Kidney capillary endothelial cell (primary cell): ENCODE measurements at places on chromosomes 3 and 15.
A peak's percentile ranks its signal among the peaks of the same experiment; 100 is the strongest.

DNA sequence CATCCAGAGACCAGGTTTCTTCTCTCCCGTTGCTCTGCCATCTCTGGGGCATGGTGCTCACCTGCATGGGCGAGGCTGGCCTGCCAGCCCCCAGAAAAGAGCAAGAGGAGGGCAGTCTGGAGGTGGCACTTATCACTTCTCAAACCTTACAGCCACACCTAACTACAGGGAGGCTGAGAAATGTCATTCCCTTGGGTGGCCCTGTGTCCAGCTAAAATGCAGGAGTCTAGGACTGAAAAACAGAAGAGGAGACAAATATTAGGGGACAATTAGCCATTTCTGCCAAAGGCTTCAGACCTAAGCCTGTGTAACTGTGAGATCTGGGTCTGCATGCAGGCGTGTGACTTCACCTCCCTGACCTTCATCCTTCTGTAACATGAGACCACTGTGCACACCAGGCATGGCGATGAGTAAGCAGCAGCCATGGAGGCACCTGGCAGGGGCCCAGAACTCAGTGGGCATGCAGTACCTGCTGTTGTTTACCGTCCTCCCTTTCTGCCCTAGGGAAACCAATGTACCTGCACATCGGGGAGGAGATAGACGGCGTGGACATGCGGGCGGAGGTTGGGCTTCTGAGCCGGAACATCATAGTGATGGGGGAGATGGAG lies 83.4 kb downstream of the MESD start:
- no peak for DNase-seq

DNA sequence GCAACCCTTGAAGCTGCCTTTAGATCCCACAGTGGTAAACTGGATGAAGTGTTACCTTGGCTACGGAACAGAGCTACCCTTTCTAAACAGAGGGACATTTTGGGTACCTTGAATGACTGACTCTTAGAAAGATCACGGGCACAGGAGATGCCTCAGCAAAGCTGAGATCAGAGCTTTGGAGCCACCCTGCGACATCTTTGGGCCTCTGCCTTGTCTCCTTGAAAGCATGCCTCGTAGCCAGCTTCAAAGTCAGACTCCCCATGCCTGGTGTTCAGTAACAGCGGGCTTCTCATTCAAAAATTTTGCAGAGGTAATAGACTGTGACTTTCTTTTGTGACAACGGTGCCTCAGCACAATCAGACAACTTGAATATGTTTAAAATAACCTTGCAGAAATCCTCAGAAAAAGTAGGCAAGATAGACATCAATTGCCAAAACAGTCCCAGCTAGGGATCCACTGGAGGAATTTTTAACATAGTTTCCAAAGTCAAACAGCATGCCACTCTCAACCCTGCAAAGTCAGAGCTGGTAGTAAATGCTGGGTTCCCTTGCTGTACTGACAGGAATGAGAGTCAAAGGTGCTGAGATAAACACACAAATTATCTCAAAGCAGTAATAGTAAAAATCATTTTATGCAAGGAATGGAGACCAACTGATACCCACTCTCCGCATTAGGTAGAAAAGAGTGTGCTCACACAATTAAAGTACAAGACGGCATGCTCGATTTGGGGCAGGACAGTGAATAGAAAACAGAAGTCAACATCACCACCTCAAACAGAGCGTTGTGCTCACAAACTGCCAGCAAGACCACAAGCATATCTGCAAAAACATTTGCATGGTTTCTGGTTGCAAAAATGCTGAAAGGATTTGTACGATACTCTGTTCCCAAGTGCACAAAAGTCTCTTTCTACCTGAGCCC lies 82.1 kb downstream of the MYO1E start:
- no peak for DNase-seq

- DNase-seq: no peak
Measured at GRCh38 chr15:25329696-25330095, 109.1 kb downstream of the UBE3A start.

- DNase-seq: peak; percentile 96
Measured at GRCh38 chr3:29694783-29695182, 413.9 kb downstream of the RBMS3 start.

DNA sequence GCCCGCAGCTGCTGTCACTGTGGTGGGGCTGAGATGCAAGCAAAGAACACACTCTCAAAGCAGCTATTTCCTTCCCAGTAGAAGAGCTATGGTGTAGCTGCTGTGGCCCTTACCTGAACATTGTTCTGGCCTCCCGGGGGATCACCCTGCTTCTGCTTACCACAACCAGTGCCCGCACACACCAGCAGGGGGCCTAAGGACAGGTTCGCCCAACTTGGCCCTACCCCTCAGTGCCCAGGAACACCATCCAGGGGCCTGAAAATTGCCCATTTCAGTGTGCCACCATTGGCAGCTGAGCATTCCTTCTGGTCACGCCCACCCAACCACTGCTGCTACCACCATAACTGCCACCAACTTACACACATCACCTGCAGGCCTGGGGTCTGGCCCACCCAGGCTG lies 113.0 kb downstream of the TP63 start:
- no peak for DNase-seq

DNA sequence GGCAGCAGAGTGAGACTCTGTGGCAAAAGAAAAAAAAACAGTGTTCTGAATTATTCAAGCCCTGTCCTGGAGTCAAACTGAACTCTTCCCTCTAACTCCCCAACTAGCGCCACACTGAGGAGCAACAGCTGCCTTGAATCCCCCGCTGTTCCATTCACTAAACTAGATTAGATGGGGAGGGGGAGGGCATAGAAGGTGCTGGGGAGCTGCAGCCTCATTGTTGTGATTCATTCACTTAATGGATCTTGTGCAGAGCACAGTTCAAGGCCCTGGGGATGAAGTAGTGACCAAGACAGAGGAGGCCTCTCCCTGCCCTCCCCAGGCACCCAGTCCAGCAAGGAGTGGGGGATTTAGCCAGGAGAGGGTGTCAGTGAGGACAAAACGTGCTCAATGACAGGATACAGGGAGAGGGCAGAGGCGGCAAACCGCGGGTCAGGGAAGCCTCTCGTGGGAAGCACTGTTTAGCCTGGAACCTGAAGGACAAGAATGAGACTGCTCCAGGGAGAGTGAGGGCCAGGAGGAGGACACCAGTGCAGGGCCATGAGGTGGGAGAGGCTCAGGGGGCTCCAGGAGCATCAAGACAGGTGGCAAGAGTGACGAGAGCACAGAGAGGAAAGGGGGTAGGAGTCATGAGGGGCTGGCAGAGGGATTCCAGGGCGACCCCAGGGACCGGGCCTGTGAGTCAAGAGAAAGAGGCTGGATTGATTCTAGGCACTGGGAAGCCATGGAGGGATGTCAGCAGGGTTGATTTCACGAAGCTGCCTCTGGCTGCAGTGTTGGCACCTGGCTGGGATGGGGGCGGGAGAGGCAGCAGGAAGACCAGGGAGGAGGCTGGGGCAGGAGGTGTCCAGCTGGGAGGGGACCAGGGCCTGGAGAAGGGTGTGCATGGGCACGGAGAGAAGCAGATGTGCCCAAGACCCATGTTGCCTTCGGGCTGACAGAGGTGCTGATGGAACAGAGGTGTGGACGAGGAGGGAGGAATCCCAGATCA lies 31.4 kb downstream of the ALS2CL start:
- DNase-seq: no peak

- no peak for DNase-seq
Measured at GRCh38 chr3:61725851-61726333, 164.5 kb downstream of the PTPRG start.

DNA sequence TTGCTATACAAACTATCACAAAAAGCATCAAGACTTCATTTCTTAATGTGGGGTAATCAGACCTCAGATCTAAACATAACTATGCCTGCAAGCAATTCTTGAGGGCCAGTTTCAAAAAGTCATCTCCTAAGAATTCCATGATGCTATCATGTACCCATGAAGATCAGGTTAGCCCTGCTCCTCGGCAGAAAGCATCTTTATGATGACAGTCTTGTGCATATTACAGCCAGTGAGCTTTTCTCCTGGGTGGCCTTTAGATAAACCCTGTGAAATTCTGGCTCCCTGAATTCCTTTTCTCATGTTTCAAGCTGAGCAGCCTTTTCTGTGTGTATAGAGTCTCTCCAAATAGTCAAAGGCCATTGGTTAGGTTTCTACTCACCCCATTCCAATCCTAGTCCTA lies 201.9 kb upstream of the MCTP2 start:
- DNase-seq: no peak

GRCh38 chr3:37762698-37763097 lies 99.0 kb upstream of the CTDSPL start:
- no peak for DNase-seq

- no peak for DNase-seq
Measured at GRCh38 chr15:101439285-101439919, 50.1 kb downstream of the PCSK6 start.
